ENCODE measurements at places on chromosomes 3 and 15.

DNA sequence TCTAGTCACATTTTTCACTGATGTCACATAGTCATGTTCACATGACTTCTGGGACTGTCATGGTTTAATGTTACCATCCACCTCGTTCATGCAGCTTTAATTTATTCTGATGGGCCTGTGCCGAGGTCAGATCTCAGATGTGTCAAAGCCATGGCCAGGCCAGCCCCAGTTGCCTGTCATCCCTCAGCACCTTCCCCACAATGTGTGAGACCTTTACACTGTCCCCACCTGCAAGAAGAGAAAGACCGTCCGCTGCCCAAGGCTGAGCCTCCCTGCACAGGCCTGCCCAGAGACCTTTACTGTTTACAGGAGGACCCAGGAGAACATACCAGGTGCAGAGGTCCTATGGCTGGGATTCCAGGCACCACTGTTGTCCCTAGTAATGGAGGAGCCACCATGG, 12.8 kb upstream of the KLF15 start:
- DNase-seq = no peak

- no peak for DNase-seq
Observed at GRCh38 chr3:177976241-177976640, 560.0 kb upstream of the KCNMB2 start.

- no peak for DNase-seq
Observed at GRCh38 chr3:54888873-54889272, 39.0 kb downstream of the LRTM1 start.

DNA sequence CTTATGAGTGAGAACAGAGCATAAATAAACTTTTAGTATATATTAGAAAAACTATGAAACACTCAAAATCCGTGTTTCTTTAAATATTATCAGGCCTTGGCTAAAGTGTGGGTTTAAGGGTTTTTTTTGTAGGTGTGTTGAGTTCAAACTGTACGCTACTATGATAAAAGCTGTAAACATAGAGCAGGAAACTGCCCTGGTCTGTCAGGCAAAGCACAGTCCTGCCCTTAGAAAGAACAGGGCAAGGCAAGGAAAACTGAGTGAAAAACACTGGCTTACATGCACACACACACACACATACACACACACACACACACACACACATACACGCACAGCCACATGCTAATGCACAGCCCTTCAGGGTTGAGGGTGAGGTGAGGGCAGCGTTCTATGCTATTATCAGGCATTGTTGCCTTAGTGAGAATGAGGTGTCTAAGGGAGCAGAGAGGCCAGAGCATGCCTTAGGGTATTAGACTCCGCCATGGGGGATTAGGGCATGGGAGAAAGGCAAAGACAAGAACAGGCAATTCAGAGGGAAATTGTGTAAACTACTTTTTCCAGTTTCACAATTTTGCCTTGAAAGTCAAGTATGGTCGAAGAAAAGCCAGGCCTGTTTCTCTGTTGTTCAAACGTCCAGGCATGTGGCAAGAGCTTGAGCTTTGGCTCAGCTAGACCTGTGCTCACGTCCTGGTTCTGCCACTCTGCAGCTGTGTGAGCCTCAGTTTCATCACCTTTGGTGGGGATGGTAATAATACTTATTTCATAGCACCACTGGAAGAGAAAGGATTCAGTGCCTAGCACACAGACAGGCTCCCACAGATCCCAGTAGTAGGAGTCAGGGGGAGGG, 36.3 kb upstream of the TPM1 start:
- no peak for DNase-seq

DNA sequence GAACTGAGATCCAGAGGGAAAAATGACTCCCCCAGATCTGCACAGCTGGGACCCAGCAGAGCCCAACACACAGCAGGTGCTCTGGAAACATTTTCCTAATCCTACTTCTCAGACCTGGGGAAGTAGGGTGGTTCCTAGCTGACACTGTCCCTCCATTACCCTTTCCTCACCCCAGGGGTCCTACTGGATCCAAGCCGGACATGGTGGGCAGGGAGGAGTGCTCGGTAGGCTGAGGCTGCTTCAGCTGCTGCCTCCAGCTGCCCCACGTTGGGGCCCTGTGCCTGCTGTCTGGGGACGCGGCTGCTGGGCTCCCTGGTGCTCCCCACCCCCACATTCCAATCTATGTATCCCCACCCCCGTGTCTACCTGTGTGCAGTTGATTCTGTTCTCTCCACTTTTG, 29.8 kb upstream of the SLC6A6 start:
- no peak for DNase-seq

- DNase-seq = peak; percentile 69
Observed at GRCh38 chr15:33089878-33090757, 104.4 kb downstream of the FMN1 start.

DNA sequence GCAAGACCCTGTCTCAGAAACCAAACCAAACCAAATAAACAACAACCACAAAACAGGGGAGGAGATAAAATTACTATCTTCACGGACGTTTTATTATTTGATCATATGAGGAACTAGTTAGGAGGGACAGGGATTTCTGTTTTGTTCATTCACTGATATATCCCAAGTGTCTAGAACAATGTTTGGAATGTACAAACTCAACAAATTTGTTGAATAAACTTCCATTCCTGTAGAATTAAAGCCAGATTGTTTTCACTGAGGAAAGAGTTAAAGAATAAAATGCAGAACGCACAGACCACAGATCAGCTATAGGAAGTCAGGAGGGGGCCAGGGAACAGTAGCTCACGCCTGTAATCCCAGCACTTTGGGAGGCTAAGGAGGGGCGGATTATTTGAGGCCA, 6.5 kb upstream of the STRC start:
- peak; percentile 36 for DNase-seq

DNA sequence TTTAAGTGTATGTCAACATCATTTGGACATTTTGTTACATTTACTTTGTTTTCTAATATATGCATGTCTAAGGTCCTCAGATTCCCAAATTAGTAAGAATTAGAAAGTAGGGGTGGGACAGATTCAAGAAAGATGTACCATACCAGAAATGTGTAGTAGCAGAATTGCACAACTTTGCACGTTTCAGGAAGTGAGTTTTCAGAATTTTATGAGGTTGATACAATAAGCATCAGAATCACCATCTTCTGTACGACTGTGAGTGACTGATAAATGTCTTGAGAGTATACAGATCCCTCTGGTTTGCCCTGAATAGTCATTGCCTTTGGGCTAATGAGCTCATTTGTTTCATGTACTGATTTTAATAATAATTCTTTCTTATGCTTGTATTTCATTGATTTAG, 9.3 kb downstream of the ARIH2 start:
- DNase-seq = no peak

GRCh38 chr3:173008978-173009377, 132.1 kb downstream of the SPATA16 start:
- DNase-seq = no peak

GRCh38 chr15:74396146-74396438, 28.6 kb upstream of the CYP11A1 start:
- DNase-seq = no peak

GRCh38 chr3:175179055-175179454, 319.9 kb downstream of the NAALADL2 start:
- no peak for DNase-seq

- DNase-seq = peak; percentile 18
Observed at GRCh38 chr3:71859123-71859519, 74.2 kb upstream of the PROK2 start.

- DNase-seq = peak; percentile 91
Observed at GRCh38 chr3:49133226-49133951, 539 bp upstream of the LAMB2 start.

DNA sequence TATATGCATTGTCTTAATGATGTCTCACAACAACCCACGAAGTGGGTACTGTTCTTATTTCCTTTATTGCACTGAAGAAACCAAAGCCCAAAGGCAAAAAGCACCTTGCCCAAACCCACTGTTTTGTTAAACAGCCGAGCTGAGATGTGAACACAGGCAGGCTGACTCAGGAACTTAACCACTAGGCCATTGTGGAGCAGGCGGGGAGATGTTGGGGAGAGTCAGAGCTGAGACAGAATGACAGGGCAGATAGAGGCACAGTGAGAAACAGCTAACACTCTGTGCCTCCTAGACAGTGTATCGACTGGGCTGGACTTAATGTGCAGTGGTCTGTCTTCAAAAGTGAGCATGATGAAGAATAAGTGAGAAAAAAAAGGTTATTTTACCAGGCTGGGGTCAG, 56.5 kb downstream of the RPLP1 start:
- DNase-seq = no peak

GRCh38 chr15:82830427-82831173, 21.2 kb downstream of the WHAMM start:
- DNase-seq = no peak

DNA sequence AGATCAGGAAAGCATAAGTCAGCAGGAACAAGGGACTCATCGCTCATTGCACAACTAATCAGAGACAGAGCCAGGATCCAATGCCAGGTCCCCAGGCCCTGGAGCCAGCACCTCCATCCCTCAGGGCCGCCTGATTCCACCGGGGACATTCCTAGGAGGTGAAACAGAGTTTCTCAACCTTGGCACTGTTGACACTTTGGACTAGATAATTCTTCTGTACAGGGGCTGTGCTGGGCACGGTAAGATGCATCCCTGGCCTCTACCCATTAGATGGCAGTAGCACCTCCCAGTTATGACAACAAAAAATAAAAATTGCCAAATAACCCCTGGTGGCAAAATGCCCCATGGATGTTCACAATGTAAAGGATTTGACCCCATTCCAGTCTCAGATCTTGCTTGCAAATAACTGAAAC, 127.7 kb downstream of the MTHFS start:
- DNase-seq = peak; percentile 38

All from AG10803 (cell line).